ENCODE measurements at places on chromosomes 4 and X. TPM values are rescaled to one million over a fixed set of nuclear protein-coding genes. Genes with fewer than 3 reads are reported as not detected.

TENM3 gene
- total RNA-seq = 3.6 TPM

TBC1D8B gene
- total RNA-seq = 5.4 TPM

NAA11 gene
- total RNA-seq = not detected

TMEM35A gene
- total RNA-seq = 11.6 TPM

SOWAHD gene
- total RNA-seq = 0.26 TPM

SLC38A5 gene
- total RNA-seq = 21.8 TPM

NDST4 gene
- not detected for total RNA-seq

SH2D1A gene
- total RNA-seq = not detected

TET2 gene
- total RNA-seq = 5.4 TPM

RLIM gene
- 57.0 TPM for total RNA-seq

TKTL2 gene
- total RNA-seq = not detected

UGT2B15 gene
- total RNA-seq = not detected

NLRP2B gene
- total RNA-seq = under 0.01 TPM

ALB gene
- total RNA-seq = not detected

All from fibroblast of lung (primary cell).